ENCODE measurements at places on chromosomes 1 and 21. TPM values are rescaled to one million over a fixed set of nuclear protein-coding genes. Genes with fewer than 3 reads are reported as not detected.

Gene NUAK2
- 32.5 TPM for total RNA-seq

Gene TIE1
- total RNA-seq = not detected

DNA sequence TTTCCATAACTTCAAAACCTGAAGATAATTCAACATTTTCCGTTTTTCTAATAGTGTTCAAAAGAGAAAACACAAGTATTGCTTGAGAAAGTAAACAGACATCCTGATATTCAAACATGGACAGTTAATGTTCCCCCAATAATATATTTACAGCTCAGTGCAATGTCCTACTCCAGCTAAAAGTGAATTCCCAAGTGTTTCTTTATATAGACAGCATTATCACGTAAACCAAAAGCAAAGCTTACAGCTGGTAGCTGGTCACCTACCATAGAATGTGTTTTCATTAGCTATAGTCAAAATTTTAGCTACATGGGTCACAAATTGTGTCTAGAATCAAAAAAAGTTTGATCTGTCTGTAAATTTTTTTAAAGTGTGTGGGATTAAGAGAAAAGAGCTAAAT lies 34.9 kb downstream of the WLS start:
- no peak overlapping the region for H3K4me3 ChIP-seq
- no peaks in the 10 kb centered on the region for H3K4me1 ChIP-seq
- H3K27me3 ChIP-seq = no peaks in the 10 kb centered on the region
- no peak for DNase-seq

Gene CNKSR1
- 4.5 TPM for total RNA-seq

DNA sequence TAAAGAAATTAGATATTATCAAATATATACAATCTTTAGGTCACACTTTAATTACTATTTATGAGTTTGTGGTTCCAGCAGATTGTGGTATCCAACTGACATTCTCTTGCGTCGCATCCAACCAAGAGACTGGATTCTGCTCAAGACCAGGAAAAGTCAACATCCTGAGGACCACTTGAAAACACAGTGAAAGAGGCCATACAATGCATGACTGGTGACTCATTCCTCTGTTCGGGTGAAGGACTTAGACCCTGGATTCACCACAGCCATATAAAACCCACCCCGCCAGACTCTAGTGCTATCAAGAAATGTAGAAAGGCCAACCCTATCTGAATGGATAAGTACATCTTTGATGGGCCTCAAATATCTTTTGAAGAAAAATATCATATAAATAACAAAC lies 14.5 kb upstream of the CFHR4 start:
- no peak overlapping the region for H3K4me3 ChIP-seq
- H3K27me3 ChIP-seq = no peaks in the 10 kb centered on the region
- no peak overlapping the region for H3K27ac ChIP-seq
- no peaks in the 10 kb centered on the region for H3K4me1 ChIP-seq
- H3K36me3 ChIP-seq = no peaks in the 10 kb centered on the region

Gene RGSL1
- not detected for total RNA-seq

Gene CBR3
- 9.3 TPM for total RNA-seq

DNA sequence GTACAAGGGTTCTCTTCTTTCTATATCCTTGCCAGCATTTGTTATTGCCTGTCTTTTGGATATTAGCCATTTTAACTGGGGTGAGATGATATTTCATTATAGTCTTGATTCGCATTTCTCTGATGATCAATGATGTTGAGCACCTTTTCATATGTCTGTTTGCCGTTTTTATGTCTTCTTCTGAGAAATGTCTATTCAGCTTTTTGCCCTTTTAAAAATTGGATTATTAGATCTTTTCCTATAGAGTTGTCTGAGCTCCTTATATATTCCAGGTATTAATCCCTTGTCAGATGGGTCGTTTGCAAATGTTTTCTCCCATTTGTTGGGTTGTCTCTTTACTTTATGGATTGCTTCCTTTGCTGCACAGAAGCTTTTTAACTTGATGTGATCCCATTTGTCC lies 19.4 kb upstream of the MRPS14 start:
- H3K4me3 ChIP-seq = no peak overlapping the region
- H3K4me1 ChIP-seq = no peaks in the 10 kb centered on the region
- H3K36me3 ChIP-seq = no peaks in the 10 kb centered on the region
- DNase-seq = no peak

GRCh38 chr1:54564312-54565112 lies 16.5 kb downstream of the ACOT11 start:
- H3K36me3 ChIP-seq = no peaks in the 10 kb centered on the region
- no peaks in the 10 kb centered on the region for H3K4me1 ChIP-seq
- H3K4me3 ChIP-seq = no peak overlapping the region
- H3K27me3 ChIP-seq = no peaks in the 10 kb centered on the region

- no peak overlapping the region for H3K27ac ChIP-seq
- no peaks in the 10 kb centered on the region for H3K36me3 ChIP-seq
- DNase-seq = no peak
- H3K27me3 ChIP-seq = no peaks in the 10 kb centered on the region
- no peaks in the 10 kb centered on the region for H3K4me1 ChIP-seq
Measured at GRCh38 chr1:16090076-16090826, 16.8 kb upstream of the FAM131C start.

Gene GJA9
- not detected for total RNA-seq

Gene DNAJC28
- 1.6 TPM for total RNA-seq

Gene VASH2
- not detected for total RNA-seq

Gene FCRLA
- not detected for total RNA-seq

GRCh38 chr1:6899621-6900020 lies 114.4 kb downstream of the CAMTA1 start:
- no peaks in the 10 kb centered on the region for H3K27me3 ChIP-seq
- H3K4me3 ChIP-seq = no peak overlapping the region
- DNase-seq = no peak
- H3K4me1 ChIP-seq = no peaks in the 10 kb centered on the region

- H3K4me1 ChIP-seq = no peaks in the 10 kb centered on the region
- H3K4me3 ChIP-seq = no peak overlapping the region
- no peak overlapping the region for H3K27ac ChIP-seq
- no peaks in the 10 kb centered on the region for H3K27me3 ChIP-seq
- no peaks in the 10 kb centered on the region for H3K36me3 ChIP-seq
- DNase-seq = no peak
Measured at GRCh38 chr21:19322360-19322759, 918.8 kb upstream of the TMPRSS15 start.

- no peak overlapping the region for H3K27ac ChIP-seq
- no peaks in the 10 kb centered on the region for H3K36me3 ChIP-seq
- no peak for DNase-seq
- peaks cover 3% of the 10 kb centered on the region for H3K4me1 ChIP-seq
Measured at GRCh38 chr1:94980582-94981574, 54.0 kb upstream of the CNN3 start.

GRCh38 chr1:58893257-58893869 lies 109.5 kb upstream of the JUN start:
- H3K36me3 ChIP-seq = no peaks in the 10 kb centered on the region
- H3K27ac ChIP-seq = no peak overlapping the region
- DNase-seq = no peak
- no peaks in the 10 kb centered on the region for H3K27me3 ChIP-seq
- H3K4me1 ChIP-seq = peaks cover 12% of the 10 kb centered on the region

GRCh38 chr1:240090014-240090413 lies 1.7 kb upstream of the FMN2 start:
- DNase-seq = no peak
- no peaks in the 10 kb centered on the region for H3K27me3 ChIP-seq
- no peaks in the 10 kb centered on the region for H3K36me3 ChIP-seq
- no peaks in the 10 kb centered on the region for H3K4me1 ChIP-seq
- H3K4me3 ChIP-seq = no peak overlapping the region

DNA sequence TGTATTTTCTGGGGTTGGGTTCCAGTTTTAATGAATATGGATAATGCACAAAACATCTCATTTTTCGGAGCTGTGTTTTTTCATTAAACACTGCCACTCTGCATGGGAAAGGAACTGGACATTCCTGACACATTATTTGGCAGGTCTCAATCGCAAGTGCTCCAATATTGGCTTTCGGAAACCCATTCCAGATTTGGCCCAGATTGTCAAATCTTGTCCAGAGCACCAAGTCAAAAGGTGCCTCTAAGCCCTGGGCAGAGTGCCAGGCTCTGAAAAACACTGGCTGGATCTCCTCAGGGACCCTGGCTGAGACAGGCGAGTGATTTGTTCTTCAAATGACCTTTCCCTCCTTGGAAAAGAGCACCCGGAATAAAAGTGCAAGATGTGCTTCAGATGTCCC lies 68.4 kb upstream of the MRPS6 start:
- no peaks in the 10 kb centered on the region for H3K27me3 ChIP-seq
- H3K27ac ChIP-seq = no peak overlapping the region
- no peaks in the 10 kb centered on the region for H3K4me1 ChIP-seq
- no peaks in the 10 kb centered on the region for H3K36me3 ChIP-seq
- H3K4me3 ChIP-seq = no peak overlapping the region

Gene PTGS2
- total RNA-seq = not detected

Gene CRP
- total RNA-seq = not detected

DNA sequence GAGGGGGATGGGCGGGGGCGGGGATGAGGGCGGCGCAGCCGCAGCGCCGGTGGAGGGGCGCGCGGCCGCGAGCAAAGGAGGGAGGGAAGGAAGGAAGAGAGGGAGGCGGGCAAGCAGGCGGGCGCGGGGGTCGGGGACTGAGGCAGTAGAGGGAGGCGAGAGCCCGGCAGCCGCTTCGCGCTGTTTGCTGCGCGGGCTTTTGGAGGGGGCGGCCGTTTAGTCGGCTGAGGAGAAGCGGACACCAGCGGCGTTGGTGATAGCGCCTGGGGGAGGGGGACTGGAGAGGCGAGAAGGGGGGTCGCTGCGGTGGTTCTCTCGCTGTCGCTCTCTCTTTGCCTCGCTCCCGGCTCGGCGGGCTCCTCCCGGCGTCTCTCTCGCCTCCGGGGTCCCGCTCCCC lies at the start of gene HS2ST1:
TSS of gene HS2ST1 (plus strand) at position 35 of the 397 bp plus-strand sequence.
- peak within 1 kb of the TSS; percentile 82 for H3K4me3 ChIP-seq
- H3K4me1 ChIP-seq = peaks cover 42% of the 10 kb centered on the region
- H3K27me3 ChIP-seq = no peaks in the 10 kb centered on the region
- H3K36me3 ChIP-seq = no peaks in the 10 kb centered on the region

- no peak overlapping the region for H3K27ac ChIP-seq
- no peak for DNase-seq
- H3K4me3 ChIP-seq = no peak overlapping the region
- H3K27me3 ChIP-seq = no peaks in the 10 kb centered on the region
Measured at GRCh38 chr1:26345718-26346117, 8.2 kb downstream of the CRYBG2 start.

Gene NBPF10
- 2.1 TPM for total RNA-seq

Gene PLA2G2F
- total RNA-seq = not detected

Gene OR2M3
- total RNA-seq = not detected

DNA sequence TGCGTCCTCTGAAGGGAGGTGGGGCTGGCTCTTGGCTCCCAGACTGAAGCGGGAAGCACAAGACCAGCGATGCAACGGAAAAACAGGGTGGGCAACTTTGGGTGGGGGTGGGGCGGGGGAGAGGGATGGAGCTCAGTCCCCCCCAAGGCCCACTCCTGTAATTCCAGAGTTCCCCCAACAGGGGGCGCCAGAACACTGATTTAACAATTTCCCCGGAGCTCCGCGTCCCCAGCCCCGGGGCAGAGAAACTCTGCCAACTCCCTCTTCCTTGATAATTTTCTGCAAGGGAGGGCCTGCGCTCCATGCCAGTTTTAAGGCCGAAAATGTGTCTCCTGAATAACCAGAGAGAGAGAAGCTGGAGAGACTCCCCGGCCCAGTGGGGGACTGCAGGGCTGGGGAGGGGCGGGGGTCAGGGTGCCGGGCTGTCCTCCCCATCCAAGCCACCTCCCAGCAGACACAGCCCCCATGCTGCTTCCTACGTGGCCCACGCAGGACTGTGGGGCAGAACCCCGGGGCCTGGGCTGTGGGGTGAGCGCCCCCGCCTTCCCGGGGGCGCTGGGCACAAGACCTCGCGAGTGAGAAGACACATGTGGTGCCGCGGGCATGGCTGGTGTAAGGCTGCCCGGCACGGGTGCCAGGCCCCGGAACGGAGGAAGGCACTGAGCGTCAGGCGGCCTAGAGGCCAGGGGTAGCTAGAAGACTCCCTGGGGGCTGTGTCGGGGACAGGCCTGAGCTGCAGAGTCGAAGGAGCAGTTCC lies 51.4 kb downstream of the KIF21B start:
- no peaks in the 10 kb centered on the region for H3K4me1 ChIP-seq
- peaks cover 35% of the 10 kb centered on the region for H3K36me3 ChIP-seq
- no peak overlapping the region for H3K4me3 ChIP-seq
- no peaks in the 10 kb centered on the region for H3K27me3 ChIP-seq
- H3K27ac ChIP-seq = no peak overlapping the region
- DNase-seq = peak; percentile 58

Gene PADI6
- total RNA-seq = not detected

Gene ZMYND12
- total RNA-seq = 0.58 TPM

GRCh38 chr1:224253721-224254120 lies 70.7 kb downstream of the DEGS1 start:
- H3K27me3 ChIP-seq = no peaks in the 10 kb centered on the region
- no peak overlapping the region for H3K4me3 ChIP-seq
- peaks cover 7% of the 10 kb centered on the region for H3K36me3 ChIP-seq
- no peaks in the 10 kb centered on the region for H3K4me1 ChIP-seq

DNA sequence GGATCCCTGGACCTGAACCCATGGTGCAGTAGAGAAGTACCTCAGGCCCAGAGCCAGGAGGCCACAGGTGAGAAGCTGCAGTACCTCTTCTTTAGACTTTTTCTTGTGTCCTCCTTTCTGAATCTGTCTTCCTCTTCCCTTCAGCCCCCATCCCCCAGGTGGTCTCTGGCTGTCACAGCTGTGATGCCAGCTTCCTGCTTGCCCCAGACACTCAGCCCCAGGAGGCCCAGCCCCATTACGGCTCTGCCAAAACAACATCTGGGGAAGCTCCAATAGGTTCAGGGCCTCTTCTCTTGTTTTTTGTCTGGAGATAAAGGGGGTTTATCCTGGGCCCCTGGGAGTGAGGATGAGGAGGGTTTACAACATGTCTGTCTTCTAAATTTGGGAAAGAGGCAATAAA lies 9.5 kb upstream of the BTG2 start:
- H3K4me3 ChIP-seq = no peak overlapping the region
- no peaks in the 10 kb centered on the region for H3K27me3 ChIP-seq
- no peaks in the 10 kb centered on the region for H3K36me3 ChIP-seq

- no peaks in the 10 kb centered on the region for H3K36me3 ChIP-seq
- H3K4me3 ChIP-seq = no peak overlapping the region
- peaks cover 16% of the 10 kb centered on the region for H3K4me1 ChIP-seq
- H3K27ac ChIP-seq = no peak overlapping the region
- DNase-seq = no peak
Measured at GRCh38 chr21:41974752-41975053, 20.9 kb upstream of the C2CD2 start.

- peaks cover 32% of the 10 kb centered on the region for H3K4me1 ChIP-seq
- H3K27ac ChIP-seq = peak overlapping the region; percentile 41
- H3K27me3 ChIP-seq = no peaks in the 10 kb centered on the region
- no peak overlapping the region for H3K4me3 ChIP-seq
- DNase-seq = no peak
Measured at GRCh38 chr1:228737601-228738041, 2.3 kb downstream of the RHOU start.

- H3K27me3 ChIP-seq = no peaks in the 10 kb centered on the region
- H3K36me3 ChIP-seq = no peaks in the 10 kb centered on the region
- no peak overlapping the region for H3K27ac ChIP-seq
- DNase-seq = no peak
- no peak overlapping the region for H3K4me3 ChIP-seq
- H3K4me1 ChIP-seq = no peaks in the 10 kb centered on the region
Measured at GRCh38 chr1:236222632-236223031, 59.1 kb downstream of the ERO1B start.
